ENCODE measurements at places on chromosomes 4 and X. TPM values are rescaled to one million over a fixed set of nuclear protein-coding genes. Genes with fewer than 3 reads are reported as not detected.

The VSIG4 gene
- total RNA-seq = 35.3 TPM

The SSX1 gene
- not detected for total RNA-seq

GRCh38 chrX:109936598-109936997, 66.3 kb upstream of the TMEM164 start:
- DNase-seq = no peak

DNA sequence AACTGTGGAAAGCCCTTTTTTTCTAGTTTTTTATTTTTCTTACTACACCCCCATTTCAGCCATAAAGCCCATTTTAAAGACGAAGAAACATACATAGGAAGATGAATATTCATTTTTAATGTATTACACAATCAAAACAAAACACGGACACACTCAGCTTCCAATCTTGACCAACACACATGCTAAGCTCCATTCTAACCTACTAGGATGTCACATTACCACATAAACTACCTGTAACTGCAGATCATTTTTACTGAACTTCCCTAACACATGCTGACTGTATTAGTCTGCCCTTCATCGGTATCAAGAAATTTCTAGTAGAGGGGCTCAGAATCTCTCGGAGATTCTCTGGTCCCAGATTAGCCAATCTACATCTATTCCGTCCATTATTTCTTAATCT, 1.8 kb downstream of the CCNI start:
- no peak for DNase-seq

DNA sequence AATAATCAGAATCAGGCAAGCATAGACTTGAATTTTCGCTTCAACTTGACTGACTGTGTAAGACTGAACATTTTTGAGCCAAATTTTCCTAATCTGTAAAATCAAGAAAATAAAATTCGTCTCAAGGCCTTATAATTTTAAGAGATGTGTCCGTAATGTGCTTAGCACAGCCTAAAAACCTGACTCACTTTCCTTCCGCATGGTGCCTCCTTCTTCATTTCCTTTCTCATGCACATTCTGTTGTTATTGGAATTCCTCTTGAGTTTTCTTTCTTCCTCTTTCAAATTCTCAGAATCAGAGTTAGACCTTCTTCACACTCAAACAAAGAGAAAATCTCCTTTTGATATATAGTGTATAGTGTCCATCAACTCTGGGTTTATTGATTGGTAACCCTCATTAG, 208.9 kb upstream of the SLIT2 start:
- no peak for DNase-seq

DNA sequence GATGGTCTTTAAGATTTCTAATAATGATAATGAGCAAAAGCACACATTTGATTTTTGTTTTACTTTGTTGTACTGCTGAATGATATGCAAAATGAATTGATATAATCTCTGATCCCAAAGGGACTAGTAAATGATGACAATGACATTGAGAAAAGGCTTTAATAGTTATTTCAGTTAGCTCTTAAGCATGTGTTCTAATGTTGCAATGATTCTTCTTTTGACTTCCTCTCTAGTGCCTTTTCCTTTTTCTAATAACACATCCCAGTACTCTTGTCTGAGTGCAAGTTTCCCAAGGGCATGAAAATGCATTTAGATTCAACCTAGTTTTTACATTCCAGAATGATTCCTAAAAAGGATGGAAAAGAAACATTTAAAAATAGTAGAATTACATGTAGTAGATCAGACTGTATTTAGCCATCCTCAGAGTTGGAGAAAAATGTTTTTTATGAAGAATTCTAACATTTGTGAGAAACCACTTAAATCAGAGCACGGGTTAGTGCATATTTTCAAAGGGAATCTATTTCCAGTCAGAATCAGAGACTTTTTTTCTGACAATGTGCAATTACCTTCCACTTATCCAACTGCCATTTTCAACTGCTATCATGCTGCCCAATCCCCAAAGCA, 508.8 kb downstream of the C4orf33 start:
- no peak for DNase-seq

DNA sequence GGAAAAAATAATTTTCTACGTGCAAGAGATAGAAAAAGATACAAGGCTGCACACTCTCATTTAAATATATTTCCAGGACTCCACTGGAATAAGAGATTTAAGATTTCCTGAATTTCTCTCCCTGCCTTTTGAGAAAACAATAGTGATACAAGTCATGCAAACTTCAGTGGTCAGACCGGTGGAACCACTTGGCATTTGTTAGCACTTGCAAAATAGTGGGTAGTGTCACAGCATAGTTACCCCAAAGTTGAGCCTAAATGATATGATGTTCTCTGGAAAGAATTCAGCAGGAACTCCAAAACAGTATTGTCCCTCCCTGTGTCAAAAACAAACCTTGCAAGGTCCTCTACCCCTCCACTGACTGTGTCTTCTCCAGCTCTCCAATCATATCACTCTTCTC, 102.3 kb downstream of the ANKRD50 start:
- DNase-seq = peak; percentile 69

DNA sequence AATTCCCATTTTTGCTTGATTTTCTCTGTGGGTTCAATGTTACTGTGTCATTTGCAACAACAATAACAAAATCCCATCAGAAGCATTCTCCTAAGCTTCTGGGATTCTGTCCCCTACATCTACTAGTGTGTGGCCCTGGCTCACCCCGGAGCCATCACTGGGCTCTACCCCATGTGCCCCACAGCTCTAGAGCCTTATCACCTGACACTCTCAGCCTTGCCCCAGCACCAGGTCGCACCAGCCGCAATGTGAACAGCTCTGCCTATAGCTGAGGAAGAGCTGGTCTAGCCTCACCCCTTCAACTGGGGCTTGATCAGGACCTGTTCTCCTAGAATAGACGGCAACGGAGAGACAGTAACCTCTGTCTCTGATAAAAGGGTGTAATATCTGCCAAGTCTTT, 161.7 kb downstream of the SHROOM3 start:
- DNase-seq = no peak

Data from thyroid gland (tissue), 4 donors.